ENCODE measurements at places on chromosomes 11 and 22.

DNA sequence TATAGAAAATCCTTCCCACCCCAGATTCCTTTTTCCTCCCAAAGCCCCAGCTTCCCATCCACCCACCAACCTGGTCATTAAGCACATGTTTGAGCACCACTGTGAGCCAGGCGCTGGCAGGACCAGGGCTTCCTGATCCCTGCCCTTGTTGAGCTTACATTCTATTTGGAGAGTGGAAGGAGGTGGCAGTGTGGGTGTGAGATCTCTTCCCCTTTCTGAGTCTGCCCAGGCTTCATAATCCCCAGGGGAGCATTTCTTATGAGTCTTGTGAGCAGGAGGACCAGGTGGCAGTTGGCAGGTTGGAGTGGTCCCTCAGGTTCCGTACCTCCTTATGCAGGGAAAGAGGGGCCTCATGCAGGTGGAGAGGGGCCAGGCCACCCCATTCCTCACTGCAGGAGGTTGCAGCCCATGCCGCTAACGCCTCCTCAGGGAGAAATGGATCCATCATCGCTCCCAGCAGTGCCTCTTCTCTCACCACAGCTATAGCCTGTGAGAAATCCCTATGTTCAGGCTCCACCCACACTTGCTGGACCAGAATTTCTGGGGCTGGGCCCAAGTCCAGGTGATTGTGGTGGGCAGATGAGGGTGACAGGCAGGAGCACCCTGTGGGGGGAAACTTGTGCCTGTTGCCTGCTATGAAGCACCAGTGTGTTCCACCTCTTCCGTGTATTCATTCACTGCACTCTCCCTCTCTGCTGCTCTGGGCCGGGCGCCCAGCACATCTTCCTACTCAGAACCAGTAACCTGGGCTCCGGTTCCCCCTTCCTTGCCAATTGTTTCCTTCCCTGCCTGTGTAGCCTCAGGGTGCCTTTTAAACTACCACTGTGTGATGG lies 23.5 kb downstream of the UBE2L3 start:
- no peak for DNase-seq

- DNase-seq: no peak
Observed at GRCh38 chr11:41222236-41222635, 237.2 kb downstream of the LRRC4C start.

GRCh38 chr22:19615001-19615461 lies 90.8 kb upstream of the CLDN5 start:
- DNase-seq: no peak

- DNase-seq: peak; percentile 68
Observed at GRCh38 chr11:117232092-117232878, at the start of gene RNF214. RNF214 (plus strand) TSS chr11:117232671; CDS start chr11:117234273, 1,602 bp downstream.

DNA sequence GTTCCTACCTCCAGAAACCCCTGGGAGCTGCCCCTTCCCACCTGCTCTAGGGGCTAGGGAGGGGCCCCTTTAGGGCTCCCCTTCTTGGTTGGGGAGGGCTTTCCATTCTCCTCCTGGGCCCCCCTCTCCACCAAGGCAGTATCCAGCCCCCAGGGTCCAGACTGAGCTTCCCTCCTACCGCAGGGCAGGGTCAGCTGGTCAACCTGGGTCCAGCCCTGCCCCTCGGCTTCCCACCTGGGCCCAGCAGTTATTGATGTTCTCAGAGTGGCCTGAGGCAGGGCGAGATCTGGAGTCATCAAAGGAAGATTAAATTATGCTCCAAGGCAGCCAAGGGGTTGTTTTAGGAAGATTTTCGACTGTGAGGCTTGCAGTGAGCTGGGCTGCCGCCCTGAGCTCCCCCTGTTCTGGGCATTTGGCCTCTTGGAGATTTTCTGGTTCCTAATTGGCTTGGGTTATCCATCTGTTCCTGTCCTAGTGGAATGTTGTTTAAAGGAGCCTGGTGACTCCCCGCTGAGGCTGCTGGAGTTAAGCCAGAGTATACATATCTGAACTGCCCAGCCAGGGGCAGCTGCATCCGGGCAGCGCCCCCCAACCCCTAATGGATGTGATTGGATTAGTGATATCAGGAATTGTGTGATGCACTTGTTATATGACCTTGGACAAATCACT lies 1.8 kb upstream of the SLC22A8 start:
- DNase-seq: no peak

Data from central memory CD4-positive, alpha-beta T cell (primary cell).